ENCODE measurements at places on chromosomes 4 and X.

GRCh38 chr4:148812101-148812500, 369.9 kb upstream of the NR3C2 start:
- no peak for DNase-seq

DNA sequence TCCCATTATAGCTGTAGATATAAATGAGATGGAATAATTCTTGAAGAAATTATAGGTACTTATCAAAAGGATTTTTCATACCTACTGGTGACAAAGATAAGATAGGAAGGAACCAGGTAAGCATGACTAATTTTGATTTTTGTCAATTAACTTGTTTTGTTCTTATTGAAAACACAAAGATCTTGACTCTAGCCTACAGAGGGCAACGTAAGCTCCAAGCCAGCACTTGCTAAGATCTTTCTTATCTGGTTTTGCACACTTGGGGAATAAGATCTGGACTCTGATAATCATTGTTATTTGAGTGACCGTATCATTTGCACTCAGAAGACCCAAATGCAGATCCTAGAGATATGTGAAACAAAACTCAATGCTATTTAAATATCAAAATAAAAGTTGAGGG, 223.4 kb downstream of the VEGFC start:
- DNase-seq = no peak

DNA sequence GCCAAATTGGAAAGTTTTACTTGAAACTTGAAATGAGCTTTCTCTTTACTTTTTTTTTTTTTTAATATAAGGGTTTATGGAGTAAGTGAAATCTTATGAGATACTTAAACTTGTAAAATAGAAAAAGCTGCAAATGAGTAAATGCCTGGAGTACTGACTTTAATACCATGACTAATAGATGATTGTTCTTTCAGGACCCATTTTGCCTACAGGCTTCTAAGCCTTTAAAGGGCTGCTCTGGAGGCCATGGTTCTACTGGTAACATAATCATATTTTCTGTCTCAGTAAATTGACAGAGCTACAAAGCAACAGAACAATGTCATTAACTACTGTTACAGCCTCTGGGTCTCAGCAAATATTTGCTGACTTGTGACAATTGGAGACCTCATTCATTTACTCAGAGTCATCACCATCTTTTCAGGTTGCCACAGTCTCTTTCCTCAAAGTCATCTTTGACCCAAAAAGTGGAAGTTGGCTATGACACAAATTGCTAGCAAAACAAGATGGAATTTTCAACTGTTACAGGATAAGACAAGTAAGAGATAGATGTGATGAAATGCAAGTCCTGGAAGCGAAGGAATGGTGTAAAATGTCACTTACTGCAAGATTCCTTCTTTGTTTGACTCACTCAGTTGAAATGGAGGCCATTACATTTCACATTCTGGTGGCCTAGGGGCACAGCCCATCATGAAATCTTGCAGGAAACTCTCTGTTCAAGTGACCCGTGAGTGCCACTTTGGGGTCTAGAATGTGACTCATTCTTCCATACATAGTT, 132.7 kb downstream of the BTC start:
- DNase-seq = peak; percentile 17

DNA sequence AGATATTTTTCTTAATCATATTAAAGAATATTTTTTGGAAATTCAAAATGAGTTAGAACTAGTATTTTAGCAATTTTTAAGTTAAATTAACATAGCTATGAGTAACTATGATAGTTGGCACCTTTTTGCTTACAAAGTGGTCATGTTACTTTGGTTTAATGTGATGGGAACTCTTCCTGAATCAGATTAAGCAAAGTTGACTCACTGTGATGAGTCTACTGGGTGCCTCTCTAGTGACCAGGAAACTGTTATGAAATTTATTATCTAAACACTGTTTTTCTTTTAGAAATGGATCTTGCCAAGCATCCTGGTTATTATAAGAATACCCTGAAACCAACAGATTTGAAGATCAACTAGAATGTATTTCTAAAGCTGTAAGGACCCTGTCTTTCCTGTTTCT, 985.8 kb downstream of the TRAM1L1 start:
- no peak for DNase-seq

GRCh38 chr4:187207931-187208330, 484.3 kb upstream of the FAT1 start:
- no peak for DNase-seq

GRCh38 chr4:139853309-139853708, 187.7 kb downstream of the MGST2 start:
- DNase-seq = no peak

- no peak for DNase-seq
These were observed 14.3 kb upstream of the HSD17B11 start for GRCh38 chr4:87405211-87405820.

- peak; percentile 64 for DNase-seq
These were observed 101.8 kb downstream of the ANXA5 start for GRCh38 chr4:121594796-121595526.

DNA sequence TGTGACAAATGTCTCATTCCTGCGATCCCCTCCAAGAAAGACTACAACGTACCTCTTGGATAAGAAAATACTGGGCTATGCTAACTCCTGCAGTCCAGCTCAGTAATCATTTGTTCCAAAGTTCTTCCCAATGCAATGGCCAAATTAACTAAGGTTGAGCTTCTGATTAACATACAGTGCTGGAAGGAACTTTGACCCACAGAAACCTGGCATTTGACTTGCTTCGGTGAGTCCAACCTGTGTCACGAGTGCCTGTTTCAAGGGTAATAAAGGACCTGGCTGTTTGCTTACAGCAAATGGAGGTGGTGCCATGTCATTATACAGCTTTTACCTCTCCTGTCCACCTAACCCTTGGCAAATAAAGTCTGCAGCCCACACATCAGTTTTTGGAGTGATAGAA, 83.2 kb downstream of the RBM47 start:
- DNase-seq = no peak

- no peak for DNase-seq
These were observed 1.5 kb downstream of the COX18 start for GRCh38 chr4:73067971-73068394.

DNA sequence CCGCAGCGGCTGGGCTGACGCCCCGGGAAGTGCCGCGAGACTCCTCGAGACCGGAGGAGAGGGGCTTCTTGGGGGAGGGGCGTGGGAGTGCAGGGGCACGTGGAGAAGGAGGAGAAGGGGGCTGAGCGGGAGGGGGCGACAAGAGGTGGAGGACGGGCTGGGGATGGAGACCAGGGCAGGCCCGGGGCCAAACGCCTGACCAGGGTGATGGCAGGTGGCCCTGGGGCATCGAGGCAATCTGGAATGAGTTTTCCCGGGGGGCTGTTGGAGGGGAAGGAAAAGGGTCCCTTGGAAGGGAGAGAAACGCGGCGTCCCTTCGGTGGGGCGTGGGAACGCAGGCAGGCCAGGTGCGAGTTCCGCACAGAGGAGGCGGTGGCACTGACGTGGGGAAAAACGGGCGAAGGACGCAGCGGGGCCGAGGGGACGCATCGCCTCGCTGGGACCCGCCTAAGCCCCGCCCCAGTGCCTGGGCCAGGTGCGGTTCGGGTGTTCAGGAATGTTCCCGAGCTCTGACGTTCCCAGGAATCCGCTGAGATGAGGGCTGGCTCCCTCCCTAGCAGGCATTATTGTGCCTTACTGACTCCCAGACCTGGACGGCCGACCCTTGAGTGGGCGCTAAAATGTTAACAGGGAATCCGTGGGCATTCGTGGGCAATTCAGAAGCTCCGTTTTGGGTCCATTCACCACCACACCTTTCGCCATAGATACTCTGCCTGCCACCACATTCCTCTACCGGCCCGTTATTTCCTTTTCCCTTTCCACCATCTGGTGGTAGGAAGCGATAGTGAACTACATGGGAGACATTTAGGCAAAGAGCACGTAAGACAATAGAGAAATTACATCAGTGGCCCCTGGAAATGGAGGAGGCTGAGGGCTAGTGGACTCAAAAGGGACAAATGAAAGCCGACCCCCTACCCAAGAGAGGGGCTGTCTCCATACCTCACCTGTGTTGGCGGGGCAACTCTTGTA, 795 bp upstream of the SH3KBP1 start:
- peak; percentile 49 for DNase-seq

- no peak for DNase-seq
These were observed 26.7 kb upstream of the TMPRSS11D start for GRCh38 chr4:67910585-67910905.

GRCh38 chrX:96752781-96753180, 68.1 kb downstream of the DIAPH2 start:
- DNase-seq = no peak

DNA sequence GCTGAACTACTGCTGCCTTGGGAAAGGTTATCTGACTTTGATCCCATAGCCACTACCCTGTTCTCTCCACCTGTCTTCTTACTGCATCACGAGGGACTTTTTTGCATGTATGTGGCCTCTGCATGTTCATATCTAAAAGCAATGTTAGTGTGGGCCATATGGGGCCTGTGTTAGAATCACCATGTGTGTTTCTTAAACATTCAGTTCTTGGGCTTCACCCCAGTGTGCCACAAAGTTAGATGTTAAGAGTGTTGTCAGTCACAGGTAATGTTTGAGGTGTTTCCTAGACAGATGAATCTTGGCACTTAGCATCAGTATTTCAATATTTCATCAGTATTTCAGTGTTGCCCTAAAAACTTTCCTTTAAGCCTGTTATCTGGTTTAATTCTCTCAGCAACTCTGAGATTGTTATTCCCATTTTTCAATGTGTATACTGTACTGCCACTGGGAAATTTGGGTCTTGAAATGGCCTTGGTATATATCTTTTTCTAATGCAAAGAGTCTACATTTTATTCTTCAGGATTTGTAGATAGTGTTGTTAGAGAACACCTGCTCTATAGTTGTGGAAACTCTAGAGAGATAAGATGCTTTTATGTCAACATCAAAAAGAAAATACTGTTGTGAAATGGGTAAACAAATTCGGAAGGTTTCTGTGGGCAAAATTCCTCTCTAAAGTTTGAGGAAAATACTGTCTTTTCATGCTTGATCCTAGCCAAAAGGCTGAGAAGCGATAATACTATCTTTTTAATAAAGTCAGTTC, 259.7 kb downstream of the BMPR1B start:
- DNase-seq = no peak

GRCh38 chrX:113330416-113330815, 489.8 kb upstream of the AMOT start:
- peak; percentile 3 for DNase-seq

GRCh38 chr4:107552306-107552705, 167.7 kb downstream of the PAPSS1 start:
- no peak for DNase-seq

GRCh38 chrX:153339662-153340061, 5.7 kb downstream of the ZNF275 start:
- no peak for DNase-seq

DNA sequence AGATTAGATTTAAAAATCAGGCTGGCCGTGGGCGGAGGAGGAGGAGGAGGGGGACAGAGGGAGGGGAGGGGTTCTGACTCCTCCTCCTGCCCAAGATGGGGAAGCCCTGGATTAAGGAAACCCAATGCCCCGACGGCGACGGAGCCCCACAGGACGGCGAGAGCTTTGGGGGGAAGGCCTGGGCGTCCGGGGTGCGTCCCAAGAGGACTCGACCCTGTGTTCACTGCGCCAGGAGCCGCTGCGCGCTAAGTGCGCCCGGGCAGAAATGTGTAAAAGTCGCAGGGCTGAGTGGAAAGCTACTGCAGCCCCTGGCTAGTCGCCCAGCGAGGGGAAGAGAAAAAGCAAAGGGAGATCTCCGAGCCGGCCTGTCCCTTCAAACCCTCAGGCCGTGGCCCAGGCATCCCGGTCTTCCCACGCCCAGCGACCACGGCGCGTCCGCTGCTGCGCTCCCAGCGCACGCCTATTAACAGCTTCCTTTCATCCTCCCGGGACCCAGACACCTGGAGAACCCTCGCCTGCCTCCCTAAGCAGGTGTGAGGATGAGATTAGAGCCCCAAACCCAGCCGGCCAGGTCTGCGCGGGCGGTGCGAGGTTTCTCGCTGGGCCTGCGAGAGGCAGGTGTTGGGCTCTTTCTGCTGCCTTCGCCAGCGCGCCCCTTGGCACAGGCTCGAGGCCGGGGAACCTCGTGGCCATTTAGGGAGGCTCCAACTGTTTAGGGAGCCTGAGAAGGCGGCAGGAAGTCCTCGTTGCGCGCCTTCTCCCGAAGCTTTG, 1.4 kb upstream of the RPS6KA3 start:
- DNase-seq = no peak

DNA sequence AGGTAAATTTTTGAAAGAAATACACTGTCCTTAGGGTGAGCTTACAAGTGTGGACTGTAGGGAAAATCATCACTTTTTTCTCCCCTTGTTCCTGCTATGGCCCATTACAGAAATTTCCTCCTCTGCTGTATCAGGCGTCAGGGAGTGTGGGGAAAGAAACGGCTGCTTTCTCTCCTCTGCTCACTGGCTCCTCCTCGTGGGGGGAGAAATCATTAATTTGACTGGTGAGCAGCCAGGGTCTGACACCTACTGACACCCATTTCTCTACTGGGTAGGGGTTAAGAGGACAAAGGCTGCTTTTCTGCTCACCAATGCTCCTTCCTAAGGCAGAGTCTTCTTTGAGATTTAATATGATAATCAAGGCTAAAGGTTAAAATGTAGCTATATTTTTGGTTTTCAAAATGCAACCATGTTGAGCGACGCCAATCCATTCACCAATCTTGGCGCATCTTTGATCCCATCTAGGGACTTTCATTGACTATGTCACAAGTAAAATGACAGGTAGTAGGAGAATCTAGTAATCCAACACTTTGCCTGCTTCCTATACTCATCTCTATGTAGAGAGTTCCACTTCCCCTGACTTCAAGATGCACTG, 25.1 kb downstream of the SETD7 start:
- no peak for DNase-seq

- DNase-seq = no peak
These were observed 159.4 kb upstream of the GPC4 start for GRCh38 chrX:133574716-133575115.

DNA sequence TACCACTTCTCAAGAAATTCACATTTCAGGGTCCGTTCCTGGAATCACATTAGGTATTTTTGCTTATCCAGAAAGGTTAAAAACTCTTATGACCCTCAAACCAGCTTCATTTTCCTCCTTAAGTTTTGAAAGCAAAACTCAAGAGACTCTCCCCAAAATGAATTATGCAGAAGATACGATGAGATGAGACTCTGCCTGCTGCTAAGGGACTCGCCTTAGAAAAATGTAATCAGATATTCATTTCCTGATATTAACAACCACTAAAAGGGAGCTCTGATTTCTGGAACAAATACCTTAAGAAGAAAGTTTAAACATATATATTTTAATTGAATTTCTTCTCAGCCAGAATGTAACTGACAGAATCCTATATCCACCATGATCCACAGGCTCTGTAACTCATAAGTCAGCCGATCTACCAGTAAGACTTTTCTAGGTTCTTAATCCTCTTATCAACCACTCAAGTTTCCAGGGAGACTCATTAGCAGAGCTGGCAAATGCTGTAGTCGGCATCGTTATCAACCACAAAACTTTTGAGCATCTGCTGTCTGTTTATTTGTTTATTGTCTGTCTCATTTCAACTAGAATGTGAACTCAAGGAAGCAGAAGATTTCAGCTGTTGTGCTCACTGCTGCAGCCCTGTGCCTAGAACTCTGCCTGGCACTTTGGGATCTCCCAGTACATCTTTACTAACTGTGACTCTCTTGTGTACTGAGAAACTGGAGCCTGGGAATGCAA, 112.5 kb downstream of the LDB2 start:
- no peak for DNase-seq

- no peak for DNase-seq
These were observed 66.0 kb downstream of the RHOH start for GRCh38 chr4:40262861-40263260.

GRCh38 chr4:153296040-153296823, 48.3 kb upstream of the MND1 start:
- DNase-seq = no peak
